ENCODE measurements at places on chromosomes 7 and 10.

- DNase-seq: no peak
These were observed 59.7 kb downstream of the NRBF2 start for GRCh38 chr10:63192826-63193225.

GRCh38 chr7:91373111-91373800 is 109.0 kb downstream of the FZD1 start:
- DNase-seq: no peak

DNA sequence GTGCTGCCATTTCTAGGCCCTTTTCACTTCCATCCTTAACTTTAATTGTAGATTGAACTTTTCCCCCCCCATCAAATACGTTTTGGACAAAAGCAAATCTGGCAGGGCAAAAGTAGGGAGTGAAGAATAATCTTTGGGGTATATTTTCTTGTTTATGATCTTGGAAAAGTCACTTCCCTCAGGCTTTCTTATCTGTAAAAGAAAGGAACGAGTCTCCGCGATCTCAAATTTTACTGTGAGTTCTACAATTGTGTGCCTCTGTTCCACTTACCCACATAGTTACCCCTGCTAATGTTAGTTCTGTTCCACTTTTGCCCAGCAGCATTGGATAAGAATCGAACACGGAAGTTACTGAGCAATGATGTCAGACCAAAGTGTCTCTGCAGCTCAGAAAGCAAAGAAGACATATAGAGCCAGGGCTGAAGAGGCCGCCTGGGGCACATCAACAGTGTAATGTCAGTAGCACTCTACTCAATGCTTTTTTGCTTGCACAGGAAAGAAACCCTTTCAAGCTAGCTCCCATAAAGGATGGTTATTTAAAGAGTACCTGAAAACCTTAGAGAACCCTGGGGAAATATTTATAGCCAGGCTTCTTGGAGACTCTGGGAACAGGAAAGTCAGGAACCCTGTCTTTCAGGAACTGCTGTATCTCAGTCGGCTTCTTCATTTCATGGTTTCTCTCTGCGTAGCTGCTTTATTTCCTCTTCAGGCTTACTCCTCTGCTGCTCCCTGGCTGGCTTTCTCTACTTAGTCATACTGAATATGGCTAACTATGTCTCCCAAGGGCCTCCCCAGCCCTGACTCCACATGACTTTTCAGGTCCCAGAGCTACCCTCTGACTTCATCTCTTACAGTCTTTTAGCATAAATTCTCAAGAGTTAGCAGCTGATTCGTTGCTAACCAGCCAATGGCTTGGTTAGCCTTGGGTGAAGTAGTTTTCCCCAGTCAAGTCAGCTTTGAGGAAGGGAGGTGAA is 123.7 kb upstream of the FAM3C start:
- no peak for DNase-seq

GRCh38 chr7:115274-115911 is 77.0 kb upstream of the FAM20C start:
- no peak for DNase-seq

DNA sequence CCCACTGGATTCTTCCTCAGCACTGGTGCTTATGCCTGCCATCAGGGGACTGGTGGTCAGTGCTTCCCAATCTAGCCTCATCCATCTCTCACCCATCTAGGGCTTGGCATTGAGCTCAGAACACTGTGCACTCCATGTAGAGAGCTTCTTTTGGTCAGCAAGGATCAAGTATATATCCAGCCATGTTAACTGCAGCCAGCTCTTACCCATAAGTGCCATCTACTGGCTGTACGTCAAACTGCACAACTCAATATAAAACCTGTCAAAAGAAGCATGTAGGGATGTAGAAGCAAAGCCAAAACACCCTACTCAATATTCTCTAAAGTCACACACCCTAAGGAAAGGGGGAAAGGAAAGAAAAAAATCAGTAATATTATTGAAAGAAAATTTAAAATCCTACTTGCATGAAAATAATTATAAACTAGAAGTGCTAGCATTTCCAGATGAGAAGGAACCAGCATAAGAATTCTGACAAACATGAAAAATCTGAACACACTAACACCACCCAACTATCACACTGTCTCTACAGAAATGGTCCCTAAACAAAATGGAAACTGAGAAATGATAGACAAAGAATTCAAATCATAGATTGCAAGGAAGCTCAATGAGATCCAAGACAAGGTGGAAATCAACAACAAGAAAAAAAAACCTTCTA is 531.1 kb upstream of the STEAP1 start:
- peak; percentile 3 for DNase-seq

DNA sequence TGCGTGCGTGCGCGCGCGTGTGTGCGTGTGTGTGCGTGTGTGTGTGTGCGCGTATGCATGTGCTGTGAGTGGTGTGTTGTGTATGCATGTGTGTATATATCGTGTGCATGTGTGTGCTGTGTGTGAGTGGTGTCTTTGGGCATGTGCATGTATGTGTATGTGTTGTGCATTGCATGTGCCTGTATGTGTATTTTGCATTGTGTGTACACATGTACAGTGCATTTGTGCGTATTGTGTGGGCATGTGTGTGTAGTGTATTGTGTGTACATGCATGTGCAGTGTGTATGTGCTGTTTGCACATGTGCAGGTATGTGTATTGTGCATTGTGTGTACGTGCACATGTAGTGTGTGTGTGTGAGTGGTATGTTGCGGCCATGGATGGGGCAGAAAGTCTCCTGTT is 6.0 kb upstream of the DPYSL4 start:
- DNase-seq: no peak

DNA sequence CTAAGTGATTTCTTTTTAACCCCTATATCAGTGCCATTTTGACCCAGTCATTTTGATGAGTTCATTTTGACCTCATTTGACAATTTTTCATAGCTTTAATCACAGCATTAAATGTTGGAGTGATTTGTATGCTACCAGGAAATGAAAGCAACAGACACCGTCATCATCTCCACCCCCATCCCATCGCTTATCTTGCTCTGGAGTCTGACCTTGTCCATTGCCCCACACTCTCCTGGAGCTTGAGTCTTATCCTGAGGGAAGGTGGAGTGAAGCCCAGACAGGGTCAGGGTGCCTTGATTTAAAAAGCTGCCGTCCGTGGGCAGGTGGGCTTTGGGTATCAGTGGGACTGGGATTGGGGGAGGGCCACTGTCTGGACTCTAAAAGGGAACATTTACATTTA is 94.7 kb upstream of the JCAD start:
- DNase-seq: no peak

GRCh38 chr10:69787681-69788080 is 14.0 kb upstream of the COL13A1 start:
- no peak for DNase-seq

DNA sequence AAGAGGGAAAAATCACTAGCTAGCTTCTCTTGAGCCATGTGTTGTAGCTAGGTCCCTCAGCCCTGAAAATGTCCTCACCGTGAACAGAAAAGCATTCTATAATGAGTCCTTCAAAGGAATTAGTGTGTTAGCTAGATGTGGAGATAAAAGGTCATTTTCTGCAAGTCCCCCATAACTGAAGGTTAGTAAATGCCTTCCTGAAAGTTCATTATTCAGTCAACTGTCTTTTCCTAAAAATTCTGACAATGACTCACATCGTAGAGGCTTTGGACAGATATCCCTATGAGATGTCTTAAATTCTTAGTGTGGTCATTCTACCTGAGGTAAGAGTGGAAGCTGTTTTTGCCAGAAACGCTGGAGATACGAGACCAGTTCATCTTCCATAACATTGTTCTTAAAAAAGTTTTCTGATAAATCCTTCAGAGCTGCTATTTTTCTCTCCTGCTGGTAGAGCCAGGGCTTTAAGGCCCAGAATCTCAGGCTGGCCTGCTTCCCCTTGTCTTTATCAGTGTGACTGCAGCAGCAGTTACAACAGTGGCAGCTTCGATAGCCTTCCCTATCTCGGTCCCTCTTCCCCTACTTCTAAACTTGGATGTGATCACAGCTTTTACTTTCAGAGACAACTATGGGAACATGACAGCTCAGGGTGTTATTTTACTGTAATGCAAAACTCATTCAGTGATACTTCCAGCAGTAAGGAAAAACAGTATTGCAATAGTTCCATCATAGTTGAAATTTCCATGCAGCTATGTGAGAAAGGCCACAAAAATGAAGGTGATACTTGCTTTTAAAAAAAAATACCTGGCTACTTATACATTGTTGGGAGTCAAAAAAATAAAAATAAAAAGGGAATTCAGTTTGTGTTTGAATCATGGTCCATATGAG is 37.3 kb upstream of the PRKAR2B start:
- DNase-seq: no peak

DNA sequence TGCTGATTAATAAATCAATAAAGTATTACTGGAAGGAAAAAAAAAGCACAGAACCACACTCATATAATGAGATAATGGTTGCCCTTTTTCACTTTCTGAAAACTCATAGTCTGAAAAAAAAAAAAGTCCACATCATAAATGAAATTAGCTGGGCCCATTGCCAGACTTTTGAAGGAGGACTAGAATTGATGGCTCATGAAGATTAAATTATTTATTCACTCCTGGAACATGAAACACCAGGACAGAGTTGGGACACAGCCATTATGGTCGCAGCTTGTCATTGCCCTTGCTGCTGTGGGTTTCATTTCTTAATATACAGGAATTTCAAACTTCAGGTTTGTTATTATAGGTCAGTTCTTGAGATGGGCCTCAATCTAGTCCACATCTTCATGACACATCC is 91.9 kb downstream of the CNTNAP2 start:
- DNase-seq: no peak

DNA sequence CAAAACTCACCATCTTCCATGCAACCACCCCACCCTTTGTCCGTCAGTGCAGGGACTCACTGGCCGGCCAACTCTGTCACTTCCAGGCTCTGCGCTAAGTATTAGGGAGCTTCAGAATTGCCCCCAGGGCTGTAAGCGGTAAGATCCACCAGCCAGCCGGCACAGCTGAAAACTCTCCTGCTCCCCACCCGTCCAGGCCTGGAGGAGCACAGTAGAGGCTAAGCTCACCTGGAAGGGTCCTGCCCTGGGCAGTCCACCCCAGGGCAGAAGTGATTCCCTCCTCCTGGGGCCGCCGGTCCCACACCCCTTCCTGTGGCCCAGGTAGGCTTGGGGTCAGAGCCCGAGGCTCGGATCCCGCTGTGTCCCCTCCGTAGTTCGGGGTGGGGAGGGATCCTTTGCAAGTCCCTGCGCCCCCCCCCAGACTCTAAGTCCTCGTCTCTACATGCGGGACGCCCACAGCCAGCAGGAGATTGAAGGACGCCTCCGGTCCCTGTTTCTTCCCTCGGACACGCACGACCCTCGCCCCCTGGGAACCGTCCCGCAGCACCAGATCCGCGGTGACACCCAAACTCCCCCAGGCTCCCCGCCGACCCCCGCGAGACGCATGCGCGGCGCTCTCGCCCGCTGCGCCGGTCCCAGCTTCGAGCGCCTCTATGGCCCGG is 138.9 kb downstream of the ARHGAP22 start:
- DNase-seq: no peak

DNA sequence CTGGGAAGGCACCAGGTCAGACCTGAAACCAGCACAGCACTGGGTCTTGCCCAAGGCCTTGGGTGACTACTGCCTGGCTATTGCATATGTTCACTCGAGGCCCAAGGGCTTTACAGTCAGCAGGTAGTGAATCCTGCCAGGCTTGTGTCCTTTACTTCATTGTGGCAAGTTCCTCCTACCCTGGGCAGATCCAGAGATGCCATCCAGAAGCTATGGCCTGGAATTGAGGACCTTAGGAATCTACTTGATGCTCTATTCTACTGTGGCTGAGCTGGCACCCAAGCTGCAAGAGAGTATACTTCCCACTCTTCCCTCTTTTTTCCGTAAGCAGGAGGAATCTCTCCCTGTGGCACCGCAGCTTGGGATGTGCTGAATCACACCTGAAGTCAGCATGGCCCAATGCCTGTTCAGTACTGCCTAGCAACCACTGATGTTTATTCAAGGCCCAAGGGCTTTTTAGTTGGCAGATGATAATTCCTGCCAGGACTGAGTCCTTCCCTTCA is 246.7 kb upstream of the CTBP2 start:
- no peak for DNase-seq

GRCh38 chr10:30116041-30116491 is 56.7 kb upstream of the JCAD start:
- no peak for DNase-seq

GRCh38 chr7:43004082-43004481 is 71.9 kb downstream of the MRPL32 start:
- DNase-seq: peak; percentile 3

DNA sequence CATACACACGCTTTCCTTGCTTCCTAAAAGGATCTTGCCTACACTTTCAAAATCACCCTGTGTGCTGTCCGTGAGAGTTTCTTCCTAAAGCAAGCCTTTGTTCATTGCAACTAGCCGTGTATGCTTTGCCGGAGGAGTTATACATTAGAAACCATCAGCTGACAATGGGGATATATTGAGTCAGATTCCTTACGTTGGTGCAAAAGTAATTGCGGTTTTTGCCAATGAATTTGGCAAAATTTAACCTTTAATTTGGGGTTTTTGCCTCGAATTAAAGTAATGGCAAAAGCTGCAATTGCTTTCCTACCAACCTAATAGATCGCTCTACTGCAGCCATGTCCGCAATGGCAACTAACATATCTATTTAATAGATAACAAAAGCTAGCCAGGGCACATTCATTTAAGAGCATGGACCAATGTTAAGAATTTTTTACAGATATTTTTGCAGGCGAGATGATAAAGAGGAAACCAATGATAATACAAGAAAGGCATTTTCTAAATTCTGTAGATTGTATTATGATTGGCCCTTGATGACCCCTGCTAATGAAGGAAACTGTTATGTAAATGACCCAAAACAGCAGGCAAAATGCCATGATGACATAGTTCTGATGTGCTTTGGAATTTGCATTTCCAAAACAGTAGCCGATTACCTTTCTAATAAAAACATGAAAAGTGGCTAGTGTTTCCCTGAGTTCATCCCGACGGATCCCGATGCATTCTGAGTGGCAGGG is 184.8 kb upstream of the NRP1 start:
- no peak for DNase-seq

- no peak for DNase-seq
These were observed at the start of gene DENND10 for GRCh38 chr10:119103903-119104653. DENND10 (plus strand) TSS chr10:119104113; CDS start chr10:119104143, 30 bp downstream.

DNA sequence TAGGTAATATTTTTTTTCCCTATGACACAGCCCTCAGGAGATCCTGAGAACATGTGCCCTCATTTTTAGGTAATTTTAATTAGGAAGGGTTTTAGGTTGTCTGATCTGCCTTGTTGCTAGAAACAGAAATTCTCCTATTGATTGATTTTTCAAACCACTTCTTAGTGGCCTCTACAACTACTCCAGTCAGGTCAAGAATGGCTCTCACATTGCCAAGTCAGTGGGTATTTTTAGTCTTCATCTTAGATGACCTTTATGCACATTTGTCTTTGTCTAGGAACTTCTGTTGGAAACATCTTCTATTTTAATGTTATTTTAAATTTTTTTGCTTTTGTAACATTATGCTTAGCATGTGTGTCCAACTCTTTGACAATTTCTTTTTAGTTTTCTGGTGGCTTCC is 162.3 kb downstream of the MLLT10 start:
- DNase-seq: no peak

GRCh38 chr7:140079121-140079536 is 16.4 kb upstream of the PARP12 start:
- DNase-seq: no peak

- DNase-seq: peak; percentile 41
These were observed 18.5 kb upstream of the C10orf67 start for GRCh38 chr10:23362879-23363792.
